ENCODE measurements at places on chromosomes 2 and 18.

- DNase-seq = no peak
Measured at GRCh38 chr2:33907866-33908265, 308.8 kb upstream of the FAM98A start.

- peak; percentile 35 for DNase-seq
Measured at GRCh38 chr2:69582582-69583176, 60.9 kb downstream of the AAK1 start.

DNA sequence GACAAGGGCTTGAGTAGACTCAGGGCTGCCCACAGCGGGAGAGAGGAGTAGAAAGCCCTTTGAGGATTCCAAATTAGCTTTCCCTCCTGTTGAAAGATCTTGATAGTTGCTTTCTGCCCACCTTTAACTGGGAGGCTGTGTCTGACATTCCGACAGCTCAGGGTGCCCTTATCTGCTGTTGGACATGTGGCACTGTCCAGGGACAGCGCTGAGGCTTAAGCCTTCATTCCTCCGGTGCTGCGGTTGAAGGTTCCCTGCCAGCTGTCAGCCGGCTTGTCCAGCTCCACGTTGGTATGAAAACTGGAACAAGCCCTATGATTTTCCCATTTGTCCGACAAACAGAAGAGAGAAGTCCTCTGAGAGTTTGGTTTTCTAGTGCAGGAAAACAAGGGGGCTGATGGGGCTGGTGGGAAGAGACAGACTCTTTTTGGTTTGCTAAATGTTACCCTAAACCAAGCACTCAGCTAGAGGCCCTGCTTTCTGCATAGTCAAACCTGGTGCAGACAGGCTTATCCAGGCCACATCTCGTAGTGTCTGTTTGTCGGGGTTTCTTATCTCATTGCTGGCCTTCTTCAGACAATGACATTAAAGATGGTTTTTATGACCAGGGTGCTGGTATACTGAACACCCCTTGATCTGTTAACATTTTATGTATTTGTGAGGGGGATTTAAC lies 24.5 kb downstream of the GREB1 start:
- no peak for DNase-seq

GRCh38 chr2:222708274-222708710 lies 36.8 kb downstream of the MOGAT1 start:
- peak; percentile 58 for DNase-seq

GRCh38 chr18:79927607-79928562 lies 23.6 kb downstream of the SLC66A2 start:
- DNase-seq = no peak
